ENCODE measurements at places on chromosomes 4 and X. TPM values are rescaled to one million over a fixed set of nuclear protein-coding genes. Genes with fewer than 3 reads are reported as not detected.

GRCh38 chr4:122687531-122688061 is 44.9 kb upstream of the BBS12 start:
- no peak for DNase-seq

FTHL17 gene
- polyA plus RNA-seq, result not detected

- DNase-seq, result no peak
Observed at GRCh38 chrX:84932814-84933213, 70.9 kb upstream of the APOOL start.

RAB33A gene
- 0.13 TPM for polyA plus RNA-seq

DNA sequence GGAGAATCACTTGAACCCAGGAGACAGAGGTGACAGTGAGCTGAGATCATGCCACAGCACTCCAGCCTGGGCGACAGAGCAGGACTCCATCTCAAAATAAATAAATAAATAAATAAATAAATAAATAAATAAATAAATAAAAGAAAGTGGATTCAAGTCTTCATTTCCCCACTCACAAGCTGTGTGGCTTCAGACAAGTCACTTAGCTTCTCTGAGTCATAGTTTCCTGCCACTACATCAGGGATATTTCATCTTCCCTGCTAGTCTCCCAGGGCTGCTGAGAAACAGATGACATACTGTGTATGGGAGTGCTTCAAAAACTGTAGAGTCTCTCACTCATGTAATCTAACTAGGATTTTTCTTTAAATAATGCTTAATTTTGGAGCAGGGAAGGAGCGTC is 37.2 kb downstream of the TBC1D9 start:
- no peak for DNase-seq

GRCh38 chr4:153335665-153336064 is 8.8 kb upstream of the MND1 start:
- DNase-seq, result no peak

KIT gene
- 0.91 TPM for polyA plus RNA-seq

DNA sequence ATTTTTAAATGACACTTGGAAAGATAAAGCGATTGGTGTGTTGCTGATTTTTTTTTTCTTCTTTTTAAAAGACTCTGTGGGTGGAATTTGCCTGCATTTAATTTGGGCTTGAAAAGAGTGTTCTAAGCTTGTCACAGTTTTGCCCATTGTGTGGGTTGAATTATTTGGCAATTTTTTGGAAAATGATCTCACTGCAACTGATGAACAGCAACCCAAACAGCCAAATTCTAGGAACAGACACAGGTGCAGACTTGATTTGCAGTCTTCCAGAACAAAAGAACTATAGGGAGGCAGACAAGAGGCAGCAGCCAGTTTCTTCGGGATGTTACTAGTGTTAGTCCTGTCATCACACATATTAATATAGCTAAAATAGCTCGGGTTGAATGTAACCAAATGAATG is 40.5 kb downstream of the CASP6 start:
- no peak for DNase-seq

DNA sequence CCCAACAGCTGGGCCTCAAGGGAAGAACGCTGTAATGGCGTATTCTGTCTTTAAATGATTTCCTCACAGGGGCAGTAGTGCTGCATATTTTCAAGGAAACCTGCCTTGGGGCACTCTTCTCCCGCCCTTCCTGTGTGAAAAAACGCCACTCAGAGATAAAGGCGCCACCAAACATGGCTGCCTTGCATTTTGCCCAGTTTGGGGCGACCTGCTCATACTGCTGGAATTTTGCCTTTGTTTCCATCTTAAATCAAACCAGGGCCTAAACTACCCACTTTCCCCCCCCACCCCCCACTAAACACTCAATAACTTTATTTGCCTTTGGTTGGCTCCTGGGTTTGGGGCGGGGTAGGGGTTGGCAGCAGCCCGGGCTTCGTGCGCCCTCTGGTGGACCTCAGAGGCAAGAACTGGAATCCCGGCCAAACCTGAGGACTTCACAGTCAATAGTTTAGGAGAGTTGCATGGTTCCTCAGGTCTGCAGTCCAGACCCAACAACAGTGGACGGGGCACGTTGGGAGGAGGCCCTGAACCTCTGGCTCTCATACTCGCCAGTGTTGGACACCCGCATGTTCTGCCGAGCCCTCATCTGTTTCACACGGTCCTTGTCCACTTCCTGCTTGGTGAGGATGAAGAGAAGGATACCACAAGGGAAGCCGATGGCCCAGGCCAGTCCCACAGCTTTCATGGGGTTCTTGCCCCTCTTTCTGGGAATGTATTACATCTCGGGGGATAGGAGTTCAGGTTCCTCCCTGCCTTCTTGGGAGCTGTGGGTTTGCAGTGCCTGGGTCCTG is 220.1 kb upstream of the STK26 start:
- DNase-seq, result no peak

UGT2B17 gene
- polyA plus RNA-seq, result 17.2 TPM

DNA sequence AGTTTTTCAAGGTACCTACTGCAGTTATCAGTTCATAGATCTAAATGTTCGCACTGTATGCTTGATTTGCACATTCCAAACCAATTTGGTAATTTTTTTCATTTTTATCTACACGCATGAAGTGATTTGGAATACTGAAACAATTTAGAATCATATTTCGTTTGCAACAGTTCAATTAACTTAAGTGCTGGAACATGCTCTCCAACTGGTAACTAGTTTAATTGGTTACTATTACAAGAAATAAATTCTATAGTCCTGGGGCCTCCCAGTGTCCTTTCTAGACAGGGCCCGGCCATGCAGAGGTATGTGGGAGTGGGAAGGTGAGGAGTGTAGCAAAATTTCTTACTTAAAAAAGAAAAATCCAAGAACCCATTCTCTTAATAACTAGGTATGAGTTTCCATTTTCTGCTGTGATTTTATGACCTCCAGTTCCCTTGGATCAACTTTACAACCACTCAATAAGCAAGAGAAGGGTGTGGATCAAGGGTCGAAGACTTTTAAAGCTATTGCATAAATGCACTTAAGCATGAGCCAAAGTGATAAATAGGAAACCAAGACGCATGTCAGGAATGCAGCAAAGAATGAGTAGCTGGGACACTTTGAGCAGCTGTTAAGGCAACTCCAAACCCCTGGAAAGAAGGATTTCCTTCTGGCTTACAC is 106.9 kb downstream of the PPARGC1A start:
- no peak for DNase-seq

LNX1 gene
- polyA plus RNA-seq, result 1.5 TPM

CT45A3 gene
- not detected for polyA plus RNA-seq

SPANXN1 gene
- not detected for polyA plus RNA-seq

- DNase-seq, result no peak
Observed at GRCh38 chr4:119833611-119834010, 205.0 kb upstream of the PDE5A start.

DNA sequence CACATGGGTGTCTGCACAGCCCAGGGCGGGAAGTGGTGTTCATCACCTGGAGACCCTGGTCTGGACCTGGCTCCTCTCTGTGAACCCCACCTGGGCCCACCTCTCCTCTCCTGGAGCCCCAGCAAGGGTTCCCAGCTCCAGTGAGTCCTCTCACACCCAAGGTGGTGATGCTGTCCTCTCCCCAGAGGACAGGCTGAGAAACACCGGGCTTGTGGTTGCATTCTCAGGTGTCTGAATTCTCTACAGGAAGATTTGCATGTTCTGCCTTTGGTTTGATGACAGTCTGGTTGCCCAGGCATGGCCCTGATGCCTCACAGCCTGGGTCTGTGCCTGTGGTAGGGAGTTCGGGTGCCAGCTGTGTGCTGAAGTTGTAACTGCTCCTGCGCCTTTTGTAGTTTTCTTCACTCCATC is 3.8 kb downstream of the MAEA start:
- no peak for DNase-seq

CCDC158 gene
- polyA plus RNA-seq, result 0.44 TPM

- no peak for DNase-seq
Observed at GRCh38 chrX:153736871-153737441, 12.3 kb downstream of the ABCD1 start.

DNA sequence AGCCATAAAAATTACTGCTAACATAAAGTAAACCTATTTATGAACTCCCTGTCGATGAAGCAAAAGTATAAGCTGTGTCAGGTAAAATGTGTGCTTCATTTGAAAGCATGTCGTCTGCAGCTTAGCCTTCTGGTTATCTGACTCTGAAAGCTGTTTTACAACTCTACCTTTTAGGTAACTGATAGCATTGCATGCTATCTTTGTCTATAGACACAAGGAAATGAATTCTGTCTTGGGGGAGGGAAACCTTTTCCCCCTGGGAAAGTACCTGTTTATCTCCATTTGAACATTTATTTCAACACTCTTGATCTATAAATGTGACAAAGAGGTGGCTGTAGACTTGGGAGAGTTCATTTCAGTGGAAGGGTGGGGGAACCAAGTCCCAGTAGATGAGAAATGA is 51.4 kb downstream of the RAB40A start:
- DNase-seq, result no peak

DNA sequence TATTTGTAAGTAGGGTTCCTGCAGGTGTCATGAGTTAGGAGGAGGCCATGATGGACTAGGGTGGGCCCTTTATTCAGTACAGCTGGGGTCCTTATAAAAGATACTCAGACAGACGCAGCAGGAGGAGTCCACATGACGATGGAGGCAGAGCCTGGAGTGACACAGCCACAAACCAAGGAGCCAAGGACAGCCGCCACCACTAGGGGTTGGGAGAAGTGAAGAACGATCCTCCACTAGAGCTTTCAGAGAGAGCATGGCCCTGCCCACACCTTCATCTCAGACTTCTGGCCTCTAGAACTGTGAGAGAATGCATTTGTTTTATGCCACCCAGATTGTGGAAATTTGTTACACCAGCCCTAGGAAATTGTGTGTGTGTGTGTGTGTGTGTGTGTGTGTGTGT is 31.1 kb downstream of the JAKMIP1 start:
- DNase-seq, result no peak

DNA sequence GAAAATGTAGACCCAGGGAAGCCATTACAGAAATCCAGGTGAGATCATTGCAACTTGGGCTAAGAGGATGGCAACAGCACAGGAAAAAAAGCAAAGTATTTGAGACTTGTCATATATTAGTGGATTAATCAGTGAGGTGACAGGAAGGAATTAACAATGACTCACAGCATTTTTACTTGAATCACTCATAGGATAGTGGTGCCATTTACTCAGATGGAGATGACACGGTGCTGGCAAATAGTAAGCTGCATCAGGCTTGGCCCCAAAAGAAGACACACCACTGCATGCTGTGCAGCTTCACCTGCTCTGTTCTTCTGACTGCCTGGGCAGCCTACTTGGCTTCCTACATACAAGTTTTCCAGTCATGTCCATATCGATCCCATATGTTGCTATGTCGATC is 144.8 kb downstream of the FRYL start:
- DNase-seq, result no peak

CENPE gene
- polyA plus RNA-seq, result 0.58 TPM

GRCh38 chr4:156946516-156947424 is 24.8 kb downstream of the PDGFC start:
- DNase-seq, result no peak

DNA sequence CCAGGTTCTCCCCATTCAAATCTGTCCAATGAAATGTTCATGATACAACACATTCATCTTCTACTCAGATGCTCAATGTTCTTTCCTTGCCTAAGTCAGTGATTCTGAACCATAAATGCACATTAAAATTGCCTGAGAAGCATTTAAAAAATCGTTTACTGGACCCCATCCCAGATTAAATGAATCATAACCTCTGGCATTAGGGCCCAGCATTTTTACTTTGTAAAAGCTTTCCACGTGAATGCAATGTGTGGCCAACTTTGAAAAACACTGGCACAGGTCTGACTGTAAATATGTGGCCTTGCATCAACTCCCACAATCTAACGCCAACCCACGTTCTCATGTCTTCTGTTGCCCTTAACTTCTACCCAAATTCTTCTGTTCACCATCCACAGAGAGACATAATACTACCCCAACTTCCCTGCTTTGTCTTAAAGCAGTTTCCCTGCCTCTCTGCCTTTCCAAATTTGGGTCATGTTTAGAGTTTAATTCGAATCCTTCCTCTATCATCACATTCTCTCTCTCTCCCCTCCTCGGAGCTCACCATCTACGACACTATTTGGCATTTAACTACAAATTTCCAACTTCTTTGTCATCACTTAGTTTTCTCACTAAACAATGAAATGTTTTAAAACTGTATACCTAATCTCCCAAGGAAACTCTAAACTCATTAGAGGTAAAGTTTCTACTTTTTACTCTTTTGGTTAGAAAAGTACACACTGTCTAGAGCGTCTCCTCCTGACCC is 78.7 kb downstream of the PRKG2 start:
- no peak for DNase-seq

DNA sequence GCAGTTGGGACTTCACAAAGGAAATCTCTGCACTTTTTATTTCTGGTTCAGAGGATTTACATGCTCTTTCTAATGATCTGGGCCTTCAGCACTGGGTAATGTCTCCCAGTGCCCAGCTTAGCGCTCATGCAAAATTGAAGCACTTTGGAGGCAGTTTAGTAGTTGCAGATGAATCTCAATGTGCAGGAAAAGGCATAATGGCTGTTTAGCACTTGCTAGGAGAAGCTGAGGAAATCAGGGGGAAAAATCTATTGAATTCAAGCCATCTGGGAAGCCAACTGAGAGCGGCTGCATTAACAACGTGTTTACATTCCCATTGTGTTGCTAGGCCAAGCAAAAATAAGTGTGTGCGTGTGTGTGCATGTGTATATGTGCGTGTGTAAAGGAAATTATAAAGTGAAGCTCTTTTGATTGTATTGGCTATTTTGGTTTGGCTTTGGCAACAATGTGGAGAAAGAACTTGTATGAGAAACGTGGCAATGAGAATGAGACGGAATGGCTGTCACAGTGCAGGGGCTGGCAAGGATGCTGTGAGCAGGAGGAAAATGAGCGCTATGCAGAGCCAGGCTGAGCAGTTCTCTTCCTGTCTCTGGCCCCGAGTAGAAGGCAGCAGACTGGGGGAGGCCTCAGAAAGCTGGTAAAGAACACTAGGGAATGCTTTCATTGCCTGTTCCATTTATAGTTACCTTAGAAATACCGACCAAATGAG is 231.5 kb downstream of the UNC5C start:
- DNase-seq, result no peak

All from liver (tissue), 10 donors.